ENCODE measurements at places on chromosomes 12 and 14. TPM values are rescaled to one million over a fixed set of nuclear protein-coding genes. Genes with fewer than 3 reads are reported as not detected.

The ATP23 gene
- 10.7 TPM for total RNA-seq

The GLIPR1L1 gene
- not detected for total RNA-seq

The SLC6A15 gene
- total RNA-seq: 0.95 TPM

The AICDA gene
- not detected for total RNA-seq
